ENCODE measurements at places on chromosomes 2 and 18.

GRCh38 chr18:41613003-41613609 is 341.9 kb upstream of the PIK3C3 start:
- no peak for DNase-seq

DNA sequence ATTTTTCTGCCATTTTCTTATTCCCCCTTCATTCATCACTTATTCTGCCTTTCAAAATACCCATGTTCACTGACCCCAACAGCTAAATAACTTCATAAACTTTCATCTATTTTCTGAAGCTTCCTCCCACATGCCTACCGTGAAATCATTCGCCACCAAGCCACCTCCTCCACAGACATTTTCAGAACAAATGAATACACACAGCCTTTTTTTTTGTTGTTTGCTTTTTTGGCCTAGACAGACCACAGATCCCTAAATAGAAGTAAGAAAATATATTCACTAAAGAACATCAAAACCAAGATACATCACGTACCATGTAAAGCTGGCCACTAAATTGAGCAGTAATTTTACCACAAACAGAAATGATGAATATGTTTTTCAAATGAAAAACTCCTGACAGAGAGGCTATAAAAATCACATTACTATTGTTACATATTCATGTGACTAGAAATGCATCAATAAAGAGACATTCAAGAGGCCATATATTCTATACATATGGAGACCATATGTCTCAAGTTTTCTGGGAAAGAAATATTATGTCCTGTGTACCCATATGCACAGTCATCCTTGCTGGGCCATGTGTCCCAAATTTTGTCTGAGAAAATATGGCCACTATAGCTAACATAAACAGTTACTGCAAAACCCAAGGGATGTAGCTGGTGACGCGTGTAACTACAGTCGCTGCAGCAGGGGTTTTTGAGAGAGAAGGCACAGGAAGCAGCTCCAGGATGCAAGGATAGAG is 200.3 kb downstream of the FBXO15 start:
- DNase-seq = no peak

DNA sequence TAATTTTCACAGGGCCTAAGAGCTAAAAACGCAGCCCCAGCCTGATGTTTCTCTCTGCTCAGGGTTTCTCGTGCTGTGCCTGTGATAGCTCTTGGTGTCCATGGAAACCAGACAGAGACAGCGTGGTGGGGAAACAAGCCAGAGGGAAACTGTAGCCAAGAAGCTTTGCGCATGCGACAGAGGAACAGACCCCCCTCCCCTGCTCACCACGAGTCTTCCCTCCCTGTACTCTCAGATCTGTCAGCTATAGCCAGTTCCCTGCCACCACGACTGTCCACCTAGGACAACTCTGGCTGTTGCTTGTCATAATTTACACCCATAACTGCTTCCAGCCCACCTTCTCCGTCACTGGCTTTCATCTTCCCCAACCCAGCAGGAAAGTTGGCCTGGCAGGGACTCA is 13.2 kb upstream of the DNAJC27 start:
- DNase-seq = no peak

DNA sequence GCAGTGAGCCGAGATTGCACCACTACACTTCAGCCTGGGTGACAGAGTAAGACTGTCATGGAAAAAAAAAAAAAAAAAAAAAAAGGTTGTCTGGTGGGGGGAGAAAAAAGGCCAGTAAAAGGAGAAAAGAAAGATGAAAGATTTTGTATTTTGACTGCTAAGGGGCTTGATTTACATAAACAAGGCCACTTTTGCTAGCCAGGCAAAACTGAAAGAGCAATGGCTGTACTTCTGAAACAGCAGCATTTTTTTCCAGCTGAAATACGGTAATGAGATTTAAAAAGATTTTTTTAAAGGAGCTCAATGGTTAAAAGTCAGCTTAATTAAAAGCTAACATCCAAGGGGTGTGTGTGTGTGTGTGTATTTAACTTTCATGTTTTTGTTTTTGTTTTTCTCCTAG is 11.3 kb upstream of the OXER1 start:
- DNase-seq = no peak

GRCh38 chr18:57803103-57803969 is at the start of gene ATP8B1:
Gene ATP8B1 (minus strand): TSS chr18:57803315. CDS start chr18:57731807, 71,508 bp downstream.
- DNase-seq = peak; percentile 79

DNA sequence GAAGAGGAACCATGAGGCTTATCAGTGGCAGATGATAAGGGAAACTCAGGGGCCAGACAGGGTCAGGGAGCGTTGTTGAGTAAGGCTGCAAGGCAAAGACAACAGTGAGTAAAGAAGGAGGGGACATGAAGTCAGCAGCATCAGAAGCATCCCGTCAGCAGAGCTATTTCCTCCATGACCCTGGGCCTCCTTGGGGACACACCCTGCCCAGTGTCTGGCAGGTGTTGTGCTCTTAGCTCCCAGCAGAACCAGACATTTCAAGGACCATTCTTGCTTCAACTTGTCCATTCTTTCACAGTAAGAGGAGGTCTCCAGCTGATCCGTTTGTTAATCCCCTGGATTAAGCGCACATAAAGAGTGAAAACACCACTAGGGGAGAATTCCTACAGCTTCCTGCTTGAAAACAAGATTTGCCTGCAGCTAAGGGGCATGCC is 88.7 kb upstream of the MEIS1 start:
- no peak for DNase-seq

DNA sequence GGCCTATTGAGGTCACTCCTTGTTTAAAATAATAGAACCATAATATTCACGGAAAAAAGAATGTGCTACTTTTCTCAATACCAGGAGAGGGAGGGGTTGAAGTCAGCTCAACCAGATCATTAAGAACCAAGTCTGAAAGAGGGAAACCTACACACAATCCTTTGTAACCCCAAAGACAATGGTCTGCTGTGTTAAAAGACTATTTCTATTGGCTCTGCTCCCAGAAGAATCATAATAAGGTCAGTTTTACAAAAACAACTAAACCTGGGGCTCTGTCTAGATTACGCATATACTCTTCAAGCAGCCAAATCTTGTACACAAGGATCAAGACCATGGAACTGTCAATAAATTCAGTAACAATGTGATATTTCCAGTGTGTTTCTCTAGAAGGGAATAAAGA is 177.2 kb upstream of the CRIM1 start:
- no peak for DNase-seq

GRCh38 chr18:44799382-44799906 is 118.8 kb downstream of the SETBP1 start:
- DNase-seq = no peak

- DNase-seq = no peak
Measured at GRCh38 chr2:18842836-18843235, 253.5 kb upstream of the NT5C1B start.

- peak; percentile 55 for DNase-seq
Measured at GRCh38 chr2:201938156-201938775, 95.4 kb upstream of the FZD7 start.

DNA sequence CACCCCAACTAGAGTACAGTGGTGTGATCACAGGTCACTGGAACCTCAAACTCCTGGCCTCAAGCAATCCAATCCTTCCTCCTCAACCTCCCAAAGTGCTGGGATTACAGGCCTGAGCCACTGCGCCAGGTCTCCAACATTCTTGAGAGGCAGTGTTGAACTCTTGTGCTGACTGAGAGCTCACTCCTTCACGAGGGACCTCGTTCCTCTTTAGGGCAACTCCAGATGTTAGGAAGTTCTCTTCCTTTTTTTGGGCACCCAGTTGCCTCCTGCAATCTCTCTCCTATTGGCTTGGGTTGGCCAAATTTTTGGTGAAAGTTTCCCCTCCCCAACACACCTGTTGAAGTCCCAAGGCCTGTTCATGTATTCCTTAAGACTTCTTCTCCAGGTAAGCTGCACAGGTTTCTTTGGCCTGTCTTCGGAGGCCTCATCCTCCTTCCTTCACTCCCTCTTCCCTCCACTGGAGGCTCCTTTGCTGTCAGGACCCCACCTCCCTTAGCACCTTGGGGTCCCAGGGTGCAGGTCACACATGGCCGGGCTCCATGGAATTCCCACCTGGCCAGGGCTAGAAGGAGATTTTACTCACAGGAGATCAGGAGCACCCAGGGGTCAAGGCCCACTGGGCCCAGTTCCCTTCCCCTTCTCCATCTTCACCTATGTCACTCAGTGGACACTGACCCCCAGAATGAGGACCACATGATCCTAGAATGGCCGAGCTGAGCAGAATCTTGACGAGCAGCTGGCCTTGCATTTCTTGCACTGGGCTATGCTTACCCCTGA is 94.6 kb upstream of the SMAD2 start:
- DNase-seq = no peak

DNA sequence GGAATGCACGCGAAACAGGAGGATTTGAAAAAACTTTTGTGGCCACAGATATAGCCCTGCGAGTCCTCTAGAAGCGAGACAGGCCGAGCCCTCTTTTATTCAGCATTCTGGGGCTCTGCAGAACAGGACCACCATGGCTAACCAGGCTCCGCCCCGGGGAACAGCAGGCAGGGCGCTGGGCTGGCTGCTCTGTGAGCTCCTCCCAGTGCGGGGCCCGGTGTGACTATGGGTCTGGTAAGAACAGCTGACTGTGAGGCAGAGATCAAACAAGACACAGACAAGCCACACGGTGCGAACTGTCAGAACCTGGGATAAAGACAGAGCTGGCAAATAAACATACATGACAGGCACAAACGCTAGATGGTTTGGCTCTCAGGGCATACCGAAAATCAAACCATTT is 15.5 kb downstream of the PXDN start:
- peak; percentile 29 for DNase-seq

DNA sequence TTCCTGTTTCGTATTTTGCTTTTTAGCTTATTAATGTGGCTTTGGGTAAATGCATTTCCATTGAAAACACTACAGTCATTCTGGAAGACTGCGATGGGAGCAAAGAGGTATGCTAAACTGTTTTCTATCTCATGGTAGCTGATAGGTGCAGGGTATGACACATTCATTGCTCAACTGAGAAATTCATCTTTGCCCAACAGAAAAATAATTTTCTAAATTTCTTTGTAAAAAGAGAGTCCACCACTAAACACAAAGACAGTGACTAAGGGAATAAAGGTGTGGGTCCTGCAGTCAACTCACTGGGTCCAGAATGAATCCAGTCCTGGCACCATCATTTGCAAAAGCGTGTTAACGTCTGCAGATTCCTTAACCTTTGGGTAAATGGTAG is 19.9 kb downstream of the ERMN start:
- DNase-seq = no peak

- no peak for DNase-seq
Measured at GRCh38 chr18:56723068-56723467, 71.9 kb downstream of the WDR7 start.

GRCh38 chr2:112794131-112794733 is 9.9 kb upstream of the IL1A start:
- DNase-seq = no peak

DNA sequence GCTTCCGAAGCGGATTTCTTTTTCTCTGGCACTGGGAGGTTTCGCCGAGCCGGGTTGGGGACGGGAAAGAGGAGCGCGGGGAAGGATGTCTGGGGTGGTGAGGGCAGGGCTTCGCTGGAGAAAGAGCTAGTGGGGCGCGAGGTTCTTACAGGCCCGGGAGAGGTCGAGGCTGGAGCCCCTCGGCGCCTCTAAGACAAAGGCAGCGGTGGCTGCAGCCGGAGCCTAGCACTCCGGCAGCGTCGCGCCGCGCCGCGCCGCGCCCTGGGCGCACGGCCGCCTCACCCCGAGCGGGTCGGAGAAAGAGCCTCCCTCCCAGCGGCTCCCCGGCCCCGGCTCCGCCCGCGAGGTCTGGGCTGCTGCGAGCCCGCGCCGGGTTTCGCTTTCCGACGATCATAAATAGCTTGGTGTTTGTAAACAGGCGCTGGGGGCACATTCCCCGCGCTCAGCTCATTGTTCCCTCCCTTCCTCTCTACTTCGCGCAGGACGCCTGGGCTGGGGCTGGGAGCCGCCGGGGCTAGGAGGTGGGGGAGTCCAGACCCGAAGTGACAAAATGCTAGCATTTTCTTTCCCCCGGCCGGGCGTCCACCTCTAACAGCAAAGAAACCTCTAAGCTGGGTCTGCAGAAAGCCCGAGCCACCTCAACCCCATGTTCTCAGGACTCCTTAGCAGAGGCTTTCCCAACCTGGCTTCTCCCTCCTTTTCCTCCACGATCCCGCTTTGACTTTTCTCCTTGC is 813 bp upstream of the MEIS1 start:
- peak; percentile 86 for DNase-seq

- DNase-seq = no peak
Measured at GRCh38 chr2:23912054-23912453, 14.9 kb downstream of the ATAD2B start.

DNA sequence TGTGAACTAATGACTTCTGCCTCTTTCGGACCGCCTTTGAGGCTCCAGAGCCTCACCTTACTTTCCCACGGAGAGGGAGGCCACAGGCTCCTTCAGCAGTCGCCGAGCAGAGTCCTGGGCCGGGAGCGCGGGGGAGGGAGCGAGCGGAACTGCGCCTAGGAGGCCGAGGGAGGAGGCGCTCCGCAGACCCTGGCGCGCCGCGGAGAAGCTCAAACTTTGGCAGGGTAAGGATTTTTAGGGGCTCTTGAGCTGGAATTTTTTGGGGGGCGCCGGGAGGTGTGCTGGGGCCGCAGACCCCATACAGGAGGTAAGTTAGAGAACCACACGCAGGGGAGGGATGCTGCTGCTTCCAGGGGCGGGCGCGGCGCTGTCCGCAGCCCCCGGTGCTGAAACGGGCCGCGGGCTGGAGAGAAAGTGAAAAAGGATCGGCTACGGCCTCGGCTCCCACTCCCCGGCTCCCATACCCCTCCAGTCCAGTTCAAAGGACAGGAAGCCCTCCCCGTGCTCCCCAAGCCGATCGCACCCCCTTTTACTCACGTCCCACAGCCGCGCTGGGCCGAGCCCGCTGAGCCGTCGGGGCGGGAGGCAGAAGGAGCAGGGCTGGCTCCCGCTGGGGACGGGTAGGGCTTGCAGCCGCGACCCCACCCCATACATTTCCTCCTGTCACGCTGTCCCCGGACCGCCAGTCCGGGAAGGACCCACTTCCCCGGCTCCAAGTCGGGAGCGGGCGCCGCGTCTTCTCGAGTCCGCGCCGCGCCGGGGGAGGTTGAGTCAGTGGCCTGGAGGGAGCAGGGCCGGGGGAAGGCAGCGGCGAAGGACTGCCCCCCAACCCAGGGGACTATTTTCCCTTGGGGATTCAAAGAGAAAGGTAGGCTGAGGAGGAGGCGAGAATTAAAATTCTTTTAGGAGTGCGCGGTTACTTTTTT is at the start of gene CNGA3:
TSS of gene CNGA3 (plus strand) at position 146 of the 926 bp plus-strand sequence. CDS start 23,520 bp downstream, outside the sequence.
- DNase-seq = peak; percentile 22

GRCh38 chr2:211468877-211469663 is 912.7 kb downstream of the CPS1 start:
- no peak for DNase-seq

DNA sequence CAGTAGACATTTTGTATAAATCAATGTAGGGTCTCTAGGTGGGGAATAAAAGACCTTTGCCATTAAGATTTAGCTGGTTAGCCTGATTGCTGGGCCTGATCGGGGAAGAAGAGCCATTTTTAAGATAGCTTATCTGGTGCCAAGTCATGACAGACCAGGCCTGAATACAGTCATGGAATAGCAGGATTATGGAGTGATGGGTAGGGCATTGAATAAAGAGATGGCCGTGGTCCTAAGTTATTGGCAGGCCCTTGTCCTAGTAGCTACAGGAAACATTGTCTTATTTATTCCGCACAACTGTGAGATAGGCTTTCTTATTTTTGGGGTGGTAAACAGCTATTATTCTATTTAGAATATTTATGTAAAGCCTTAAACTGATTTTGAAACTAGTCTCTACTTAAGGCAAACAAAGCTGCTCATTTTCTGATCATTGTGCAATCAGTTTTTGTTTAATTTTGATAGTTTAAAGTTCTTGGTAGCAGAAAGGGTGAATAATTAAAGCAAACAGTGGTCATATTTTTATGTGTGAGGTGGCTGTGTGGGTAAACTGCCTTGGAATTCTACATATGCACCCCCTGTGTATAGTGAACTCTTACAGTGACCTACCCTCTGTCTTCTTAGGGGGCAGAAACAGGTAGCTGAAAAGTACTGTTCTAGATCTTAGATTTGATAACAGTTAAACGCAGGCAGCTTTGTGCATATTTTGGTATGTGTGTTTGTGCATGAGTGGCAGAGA is 22.6 kb downstream of the ZNF236 start:
- no peak for DNase-seq
